Astrocyte of the spinal cord (primary cell): ENCODE measurements at places on chromosomes 6 and 20.

DNA sequence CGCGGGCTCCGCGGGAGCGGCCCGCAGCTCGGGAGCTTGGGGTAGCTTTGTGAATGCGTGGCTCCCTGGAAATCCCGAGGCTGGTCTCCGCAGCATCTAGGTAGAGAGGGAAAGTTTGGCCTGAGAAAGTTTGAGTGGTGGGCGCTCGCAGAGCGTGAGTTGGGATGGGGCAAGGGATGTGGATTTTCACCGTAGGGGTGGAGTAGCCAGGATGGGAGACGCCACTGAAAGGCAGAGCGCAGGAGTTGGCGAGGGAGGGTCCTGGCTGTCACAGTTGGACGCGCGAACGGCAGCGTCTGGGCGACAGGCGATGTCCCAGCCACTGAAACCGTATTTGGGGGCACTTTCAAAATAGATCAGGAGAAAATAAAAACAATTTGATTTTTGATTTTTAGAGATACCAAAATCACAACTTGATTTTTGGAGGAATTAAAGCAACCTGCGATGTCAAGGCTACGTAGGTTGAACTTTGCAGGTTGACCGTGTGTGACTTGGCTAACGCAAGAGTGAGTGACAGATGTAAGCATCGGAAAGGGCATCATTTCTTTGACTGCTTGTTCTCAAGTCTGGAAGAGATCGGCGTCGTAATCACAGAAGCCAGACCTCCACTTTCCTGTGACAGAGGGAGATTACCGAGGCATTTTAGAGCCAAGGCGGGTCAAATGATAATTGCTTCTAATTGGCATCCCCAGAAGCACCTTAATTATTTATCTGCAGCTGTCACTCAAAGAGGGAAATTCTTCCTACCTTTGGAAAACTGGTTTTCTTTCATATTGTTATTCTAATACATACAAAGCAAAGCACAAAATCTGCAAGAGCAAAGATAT lies 646 bp downstream of the HEY2 start:
- no peak for DNase-seq

DNA sequence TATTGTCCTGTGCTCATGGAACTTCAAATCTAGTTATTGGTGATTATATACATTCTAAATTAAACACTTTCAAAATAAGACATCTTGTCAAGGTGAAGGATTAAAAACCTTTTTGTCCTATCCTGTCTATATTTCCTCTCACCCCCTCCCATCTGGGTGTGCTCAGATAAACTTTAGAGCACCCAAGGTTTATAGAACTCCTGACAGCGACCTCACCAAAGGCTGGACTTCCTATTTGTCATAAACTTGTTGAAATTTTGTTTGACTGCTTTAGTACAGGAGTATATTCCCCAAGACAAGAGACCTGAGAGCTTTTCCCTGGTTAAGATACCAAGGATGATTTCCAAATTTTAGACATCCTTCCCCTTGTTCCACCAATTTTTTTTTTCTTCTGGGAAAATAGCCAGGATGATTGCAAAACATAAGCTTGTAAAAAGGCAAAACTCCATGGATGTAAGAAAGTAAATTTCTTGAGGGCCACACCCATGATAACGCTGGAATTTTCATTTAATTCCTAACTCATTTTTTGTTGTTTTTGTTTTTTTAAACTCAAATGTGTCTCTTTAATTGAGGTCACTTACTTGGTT lies 33.0 kb downstream of the CARMIL1 start:
- peak; percentile 22 for DNase-seq

DNA sequence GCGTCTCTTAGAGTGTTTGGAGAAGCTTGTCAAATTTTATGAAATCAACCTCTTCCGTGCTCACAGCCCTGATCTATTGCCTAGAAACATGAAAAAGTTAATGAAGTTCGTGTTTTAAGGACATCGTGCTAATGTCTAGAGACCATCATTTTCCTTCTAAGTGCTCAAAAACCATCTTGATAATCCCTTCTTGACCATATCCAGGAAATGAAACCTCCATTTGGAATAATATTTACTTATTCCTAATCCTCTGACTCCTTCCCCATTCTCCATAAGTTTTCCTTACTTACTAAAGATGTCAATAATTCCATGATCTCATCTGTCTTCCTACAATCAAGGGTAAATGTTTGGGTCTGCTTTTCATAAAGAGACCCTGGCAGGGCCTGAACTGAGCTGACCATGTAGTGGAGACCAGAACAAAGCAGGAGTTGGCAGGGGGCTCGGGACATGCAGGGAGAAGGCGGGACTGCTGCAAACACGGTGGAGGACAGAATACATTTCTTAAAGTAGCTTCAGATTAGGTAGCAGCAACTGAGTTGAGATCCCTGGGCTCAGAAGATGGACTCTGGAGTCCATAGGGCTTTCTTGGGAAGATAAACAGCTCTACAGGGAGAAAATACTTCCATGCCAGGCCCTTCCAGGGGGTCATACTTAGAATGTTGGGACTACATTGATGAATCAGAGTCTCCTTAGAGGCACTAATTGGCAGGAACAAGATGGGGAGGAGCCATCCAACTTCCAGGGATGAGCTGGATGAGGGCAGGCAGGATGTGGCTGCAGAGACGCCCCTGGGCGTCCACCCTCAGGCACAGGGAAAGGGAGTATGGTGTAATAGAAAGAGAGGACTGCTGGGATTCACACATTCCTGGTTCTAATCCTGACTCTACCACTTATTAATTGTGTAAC lies 100.7 kb downstream of the RIN2 start:
- peak; percentile 60 for DNase-seq

GRCh38 chr6:157561929-157562810 lies 181.2 kb downstream of the ZDHHC14 start:
- no peak for DNase-seq

DNA sequence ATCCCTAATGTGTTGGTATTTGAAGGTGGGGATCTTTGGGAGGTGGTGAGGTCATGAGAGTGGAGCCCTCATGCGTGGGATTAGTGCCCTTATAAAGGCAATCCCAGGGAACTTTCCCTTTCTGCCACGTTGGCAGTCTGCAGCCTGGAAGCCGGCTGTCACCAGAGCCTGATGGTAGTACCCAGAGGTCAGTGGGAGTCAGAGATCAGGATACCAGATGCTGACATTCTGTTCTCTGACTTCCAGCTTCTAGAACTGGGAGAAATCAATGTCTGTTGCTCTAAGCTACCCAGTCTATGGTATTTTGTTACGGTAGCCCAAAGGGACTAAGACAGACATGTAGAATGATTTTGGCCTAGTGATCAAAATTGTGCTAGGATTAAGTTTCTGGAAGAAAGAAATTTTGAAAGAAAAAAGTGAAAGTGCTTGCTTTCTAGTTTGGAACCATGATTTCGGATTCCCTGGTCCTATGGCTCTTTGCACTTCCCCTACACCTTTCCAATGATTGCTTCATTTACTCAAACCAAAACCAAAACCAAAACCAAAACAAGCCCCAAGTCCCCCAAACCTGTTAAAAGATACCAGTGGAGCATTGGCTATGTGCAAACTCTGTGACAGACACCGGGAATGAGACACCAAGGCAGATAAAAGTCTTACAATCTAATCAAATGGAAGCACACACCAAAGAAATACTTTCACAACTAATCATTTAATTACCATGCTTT lies 173.7 kb upstream of the ZNF217 start:
- DNase-seq = no peak

GRCh38 chr6:138044458-138044857 lies 62.8 kb downstream of the PERP start:
- DNase-seq = no peak

DNA sequence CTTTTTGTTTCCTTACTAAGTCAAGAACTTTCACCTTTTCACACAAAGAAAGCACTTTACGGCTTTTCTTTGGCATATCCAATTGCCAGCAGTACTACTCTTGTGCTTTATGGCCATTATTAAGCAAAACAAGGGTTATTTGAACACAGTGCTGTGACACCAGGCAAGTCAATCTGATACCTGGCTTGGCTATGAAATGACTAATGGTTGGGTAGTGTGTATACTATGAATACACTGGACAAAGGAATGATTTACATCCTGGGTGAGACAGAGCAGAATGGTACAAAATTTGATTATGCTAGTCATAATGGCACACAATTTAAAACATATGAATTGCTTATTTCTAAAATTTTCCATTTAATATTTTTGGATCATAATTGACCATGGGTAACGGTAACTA lies 22.1 kb upstream of the ADGRF1 start:
- no peak for DNase-seq

- peak; percentile 88 for DNase-seq
Measured at GRCh38 chr6:158042245-158042798, 60.7 kb downstream of the SYNJ2 start.
